ENCODE measurements at places on chromosomes 6 and 20.

- DNase-seq, result no peak
Observed at GRCh38 chr6:37648465-37649330, 49.0 kb downstream of the MDGA1 start.

- DNase-seq, result no peak
Observed at GRCh38 chr6:134678436-134678889, 271.4 kb downstream of the ALDH8A1 start.

DNA sequence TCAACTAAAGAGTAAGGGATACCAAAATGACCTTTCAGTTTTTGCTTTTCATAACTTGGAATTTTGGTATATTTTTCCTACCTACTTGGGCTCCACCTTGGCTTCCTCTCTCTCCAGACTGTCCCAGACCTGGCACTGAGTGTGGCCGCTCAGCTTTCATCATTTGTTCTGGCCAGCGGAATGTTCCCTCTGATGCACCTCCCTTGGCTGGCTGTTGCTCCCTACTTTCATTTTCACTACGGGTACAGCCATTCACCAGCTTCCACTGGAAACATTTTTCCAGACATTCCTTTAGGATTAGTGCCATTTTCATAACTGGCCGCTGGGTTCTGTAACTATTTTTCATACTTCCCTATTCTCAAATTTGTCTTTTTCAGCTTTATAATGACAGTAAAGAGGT is 487.4 kb downstream of the TENT5A start:
- DNase-seq, result no peak

DNA sequence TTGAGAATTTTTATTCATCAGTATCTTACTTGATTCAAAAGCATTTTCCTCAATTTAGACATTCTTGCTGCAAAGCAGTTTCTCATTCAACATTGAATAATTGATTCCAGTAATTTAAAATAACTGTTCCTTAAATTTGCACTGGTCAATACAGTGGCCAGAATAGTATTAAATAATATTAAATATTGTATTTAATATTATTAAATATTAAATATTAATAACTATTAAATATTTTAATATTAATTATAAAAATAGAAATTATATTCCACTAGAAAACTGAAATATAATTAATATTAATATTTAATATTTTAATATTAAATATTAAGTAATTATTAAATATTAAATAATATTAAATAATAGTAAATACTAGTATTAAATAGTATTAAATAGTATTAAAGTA is 758.8 kb downstream of the EYS start:
- DNase-seq, result no peak

GRCh38 chr20:15026759-15027158 is 689.3 kb upstream of the FLRT3 start:
- DNase-seq, result no peak

GRCh38 chr6:72348926-72349325 is 272.9 kb upstream of the KCNQ5 start:
- no peak for DNase-seq

- no peak for DNase-seq
Observed at GRCh38 chr6:100338090-100338489, 126.6 kb downstream of the SIM1 start.
